ENCODE measurements at places on chromosomes 2 and 18. TPM values are rescaled to one million over a fixed set of nuclear protein-coding genes. Genes with fewer than 3 reads are reported as not detected.

The GPR35 gene
- 30.6 TPM for polyA plus RNA-seq

The ZCCHC2 gene
- polyA plus RNA-seq: 0.71 TPM

The SIX3 gene
- polyA plus RNA-seq: not detected

The PROM2 gene
- polyA plus RNA-seq: not detected

- no peaks in the 10 kb centered on the region for H3K27me3 ChIP-seq
- H3K4me1 ChIP-seq: no peaks in the 10 kb centered on the region
- H3K36me3 ChIP-seq: no peaks in the 10 kb centered on the region
- no peak overlapping the region for H3K27ac ChIP-seq
Observed at GRCh38 chr18:13399511-13399910, 181.0 kb downstream of the LDLRAD4 start.

DNA sequence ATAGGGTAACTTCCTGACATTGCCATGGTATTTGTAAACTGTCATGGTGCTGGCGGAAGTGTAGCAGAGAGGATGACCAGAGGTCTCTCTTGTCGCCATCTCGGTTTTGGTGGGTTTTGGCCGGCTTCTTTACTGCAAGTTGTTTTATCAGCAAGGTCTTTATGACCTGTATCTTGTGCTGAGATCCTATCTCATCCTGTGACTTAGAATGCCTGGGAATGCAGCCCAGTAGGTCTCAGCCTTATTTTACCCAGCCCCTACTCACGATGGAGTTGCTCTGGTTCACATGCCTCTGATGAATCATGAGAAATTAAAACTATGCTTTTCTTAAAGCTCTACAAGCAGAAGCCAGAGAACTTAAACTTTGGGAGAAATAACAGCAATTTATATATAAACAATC lies 12.7 kb upstream of the NFU1 start:
- H3K27ac ChIP-seq: no peak overlapping the region
- no peaks in the 10 kb centered on the region for H3K27me3 ChIP-seq
- peaks cover 9% of the 10 kb centered on the region for H3K4me1 ChIP-seq
- no peaks in the 10 kb centered on the region for H3K36me3 ChIP-seq

- no peaks in the 10 kb centered on the region for H3K4me1 ChIP-seq
- no peak overlapping the region for H3K27ac ChIP-seq
- no peak overlapping the region for H3K4me3 ChIP-seq
- no peaks in the 10 kb centered on the region for H3K36me3 ChIP-seq
- no peaks in the 10 kb centered on the region for H3K27me3 ChIP-seq
Observed at GRCh38 chr2:235592430-235592829, 98.6 kb downstream of the AGAP1 start.

DNA sequence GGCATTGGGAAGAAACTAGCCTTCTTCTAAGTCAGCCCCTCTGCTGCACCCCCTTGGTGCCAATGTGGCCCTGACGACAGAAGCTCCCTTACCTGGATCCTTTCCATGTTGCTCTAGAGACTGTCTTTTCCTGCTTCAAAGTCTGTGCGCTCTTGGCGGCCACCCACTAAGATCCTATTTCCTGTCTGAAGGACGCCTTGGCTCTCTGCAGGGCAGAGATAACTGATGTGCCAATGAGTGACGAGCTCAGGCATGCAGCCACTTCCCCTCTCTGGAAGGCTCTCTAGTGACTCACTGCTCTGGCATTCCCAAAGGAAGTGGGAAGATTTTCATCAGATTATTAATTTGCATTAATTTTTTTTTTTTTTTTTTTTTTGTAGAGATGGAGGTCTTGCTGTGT lies 273.5 kb downstream of the CDH20 start:
- peaks cover 2% of the 10 kb centered on the region for H3K27me3 ChIP-seq
- peak; percentile 33 for DNase-seq
- peaks cover 5% of the 10 kb centered on the region for H3K4me1 ChIP-seq
- no peak overlapping the region for H3K4me3 ChIP-seq

GRCh38 chr2:162556996-162557395 lies 213.1 kb downstream of the GCA start:
- no peak for DNase-seq
- no peak overlapping the region for H3K4me3 ChIP-seq
- H3K4me1 ChIP-seq: no peaks in the 10 kb centered on the region
- no peaks in the 10 kb centered on the region for H3K36me3 ChIP-seq

DNA sequence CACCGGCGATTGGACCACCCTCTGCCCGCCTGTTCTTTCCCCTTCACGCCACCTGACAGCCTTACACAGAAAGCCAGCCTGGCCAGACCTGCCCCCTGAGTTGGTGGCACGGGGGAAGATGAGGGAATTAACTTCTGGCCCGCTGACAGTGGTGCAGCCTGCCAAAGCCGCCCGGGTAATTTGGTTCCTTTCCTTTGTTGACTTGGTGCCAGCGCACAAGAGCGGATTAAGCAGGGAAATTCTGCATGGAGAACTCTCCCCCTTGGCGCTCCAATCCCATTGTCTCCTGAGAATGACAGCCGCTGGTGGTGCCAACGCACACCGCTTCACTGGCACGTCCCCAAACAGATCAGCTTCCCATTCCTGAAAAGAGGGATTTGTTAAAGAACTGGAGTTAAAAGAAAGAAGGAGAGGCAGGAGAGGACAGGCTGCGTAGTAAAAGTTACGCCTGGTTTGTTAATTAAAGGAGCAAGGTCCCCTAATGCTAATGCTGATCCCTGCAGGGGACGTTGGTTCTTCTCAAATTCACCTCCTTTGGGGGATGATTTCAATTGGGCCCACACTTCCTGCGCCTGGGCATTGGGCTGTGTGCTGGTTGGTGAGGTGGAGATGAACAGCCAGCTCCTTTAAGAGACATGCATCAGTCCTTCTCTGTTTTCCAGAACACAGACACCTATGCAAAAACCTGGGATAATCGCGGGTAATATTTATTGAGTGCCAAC lies 286.8 kb downstream of the MYCN start:
- no peak for DNase-seq
- no peak overlapping the region for H3K4me3 ChIP-seq
- no peaks in the 10 kb centered on the region for H3K4me1 ChIP-seq
- H3K36me3 ChIP-seq: no peaks in the 10 kb centered on the region

- peak overlapping the region; percentile 16 for H3K4me3 ChIP-seq
- DNase-seq: peak; percentile 91
- H3K27me3 ChIP-seq: no peaks in the 10 kb centered on the region
- peaks cover 79% of the 10 kb centered on the region for H3K4me1 ChIP-seq
- H3K36me3 ChIP-seq: no peaks in the 10 kb centered on the region
Observed at GRCh38 chr2:108594132-108594981, 60.1 kb downstream of the LIMS1 start.

DNA sequence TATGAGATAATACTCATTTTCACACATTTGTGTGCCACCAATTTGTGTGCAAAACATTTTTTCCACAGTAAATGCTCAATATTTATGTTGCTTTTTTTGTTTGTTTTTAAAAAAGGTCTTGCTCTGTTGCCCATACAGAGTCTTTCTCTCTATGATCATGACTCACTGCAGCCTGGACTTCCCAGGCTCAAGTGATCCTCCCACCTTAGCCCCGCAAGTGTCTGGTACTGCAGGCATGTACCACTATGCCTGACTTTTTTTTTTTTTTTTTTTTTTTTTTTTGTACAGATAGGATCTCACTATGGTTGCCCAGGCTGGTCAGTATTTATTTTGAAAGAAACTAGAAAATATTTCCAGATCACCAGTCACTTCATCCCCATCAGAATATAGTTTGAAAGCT lies 297.8 kb upstream of the GYPC start:
- H3K27me3 ChIP-seq: no peaks in the 10 kb centered on the region
- DNase-seq: no peak
- H3K4me1 ChIP-seq: no peaks in the 10 kb centered on the region
- no peak overlapping the region for H3K27ac ChIP-seq
- H3K36me3 ChIP-seq: no peaks in the 10 kb centered on the region

DNA sequence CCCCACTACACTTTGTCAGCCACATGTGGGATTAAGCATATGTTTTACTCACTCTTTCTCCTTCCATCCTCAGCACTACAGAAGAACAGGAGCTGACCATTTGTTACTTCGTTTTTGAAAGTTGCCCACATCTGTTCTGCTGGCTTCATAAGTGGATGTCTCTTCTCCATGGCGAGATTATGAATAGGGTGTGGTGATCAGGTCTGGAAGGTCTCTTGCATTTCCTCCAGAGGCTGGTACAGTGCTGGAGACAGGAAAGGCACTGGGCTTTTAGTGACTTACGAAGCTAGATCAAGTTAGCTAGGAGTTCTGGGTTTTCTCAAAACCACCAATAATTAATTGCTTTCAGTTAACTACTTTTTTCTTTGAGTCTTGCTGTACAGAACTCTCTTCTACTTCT lies 136.5 kb downstream of the AQP4 start:
- H3K4me1 ChIP-seq: peaks cover 2% of the 10 kb centered on the region
- H3K36me3 ChIP-seq: no peaks in the 10 kb centered on the region
- H3K27ac ChIP-seq: no peak overlapping the region
- H3K4me3 ChIP-seq: no peak overlapping the region

GRCh38 chr2:219073413-219074129 lies 12.8 kb upstream of the IHH start:
- DNase-seq: peak; percentile 38
- no peak overlapping the region for H3K4me3 ChIP-seq
- peaks cover 17% of the 10 kb centered on the region for H3K4me1 ChIP-seq
- no peaks in the 10 kb centered on the region for H3K36me3 ChIP-seq
- H3K27ac ChIP-seq: no peak overlapping the region

DNA sequence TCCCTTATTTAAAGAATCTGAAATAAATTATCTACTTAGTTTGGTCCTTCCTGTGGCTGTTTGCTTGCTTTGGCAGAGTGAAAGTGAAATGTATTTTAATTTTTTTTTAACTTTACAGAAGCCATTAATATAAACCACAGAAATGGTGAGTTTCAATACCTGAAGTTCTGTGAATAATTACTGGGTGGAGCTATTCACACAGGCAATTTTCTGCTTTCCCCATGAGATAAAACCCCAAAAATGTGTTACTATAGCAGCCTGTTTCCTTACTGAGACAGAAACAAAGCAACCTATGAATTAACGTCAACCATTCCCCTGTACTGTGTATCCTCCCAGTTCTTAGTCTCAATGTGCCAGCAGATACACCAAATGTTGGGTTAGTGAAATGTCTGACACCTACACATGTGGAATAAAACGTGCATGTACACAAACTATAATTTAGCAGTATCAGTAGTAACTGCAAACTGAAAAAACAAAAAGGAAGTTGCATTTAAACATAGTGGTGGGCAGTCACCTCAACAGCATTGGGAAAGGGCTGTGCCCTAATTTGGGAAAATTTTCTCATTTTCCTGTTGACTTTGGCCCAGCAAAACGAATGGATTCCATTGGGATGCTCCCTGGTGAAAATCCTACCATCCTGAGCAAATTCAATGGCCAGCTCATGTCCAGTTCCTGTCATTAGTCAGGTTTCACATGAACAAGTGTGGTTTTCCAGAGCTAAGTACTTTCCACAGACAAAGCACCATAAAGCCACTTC lies 73.1 kb upstream of the RMDN2 start:
- H3K27me3 ChIP-seq: no peaks in the 10 kb centered on the region
- DNase-seq: no peak
- H3K36me3 ChIP-seq: no peaks in the 10 kb centered on the region
- H3K4me1 ChIP-seq: peaks cover 59% of the 10 kb centered on the region
- H3K4me3 ChIP-seq: no peak overlapping the region
- no peak overlapping the region for H3K27ac ChIP-seq
